ENCODE measurements at places on chromosomes 16 and 17. TPM values are rescaled to one million over a fixed set of nuclear protein-coding genes. Genes with fewer than 3 reads are reported as not detected.

Gene FAM171A2
- polyA plus RNA-seq: 4.2 TPM

Gene DNAI2
- polyA plus RNA-seq: not detected

Gene TBC1D3E
- polyA plus RNA-seq: not detected

Gene ASPHD1
- polyA plus RNA-seq: 21.6 TPM

Gene C17orf100
- polyA plus RNA-seq: 2.4 TPM

Gene OR1A1
- not detected for polyA plus RNA-seq

Gene OR4D1
- polyA plus RNA-seq: not detected

Gene KCNJ2
- polyA plus RNA-seq: 0.17 TPM

Gene QRICH2
- polyA plus RNA-seq: 1.0 TPM

Gene NME2
- 1,828 TPM for polyA plus RNA-seq

Gene C16orf86
- 0.21 TPM for polyA plus RNA-seq

Gene PNMT
- not detected for polyA plus RNA-seq

Gene PPP1R1B
- not detected for polyA plus RNA-seq

Gene RSKR
- 5.6 TPM for polyA plus RNA-seq

Gene KSR1
- polyA plus RNA-seq: 17.1 TPM

Gene TCF25
- polyA plus RNA-seq: 125 TPM

Gene ZP2
- not detected for polyA plus RNA-seq

Gene KRTAP4-9
- not detected for polyA plus RNA-seq

Gene CISD3
- 35.4 TPM for polyA plus RNA-seq

Gene TMC8
- 0.32 TPM for polyA plus RNA-seq

Gene CES5A
- not detected for polyA plus RNA-seq

Gene TEKT1
- polyA plus RNA-seq: not detected

Gene LRRC36
- 0.48 TPM for polyA plus RNA-seq

Gene TPSD1
- not detected for polyA plus RNA-seq

Gene TAF1C
- polyA plus RNA-seq: 32.8 TPM

Gene CRYBA1
- polyA plus RNA-seq: 0.12 TPM

Gene ZNF624
- 3.0 TPM for polyA plus RNA-seq

Gene KRTAP9-8
- polyA plus RNA-seq: not detected

Gene CSH1
- polyA plus RNA-seq: not detected

Gene CDH15
- polyA plus RNA-seq: 0.08 TPM

Gene MPP2
- polyA plus RNA-seq: 3.4 TPM

Gene C1QL1
- polyA plus RNA-seq: 8.5 TPM

Gene NOTUM
- 0.92 TPM for polyA plus RNA-seq

Gene WRAP53
- 34.0 TPM for polyA plus RNA-seq

Gene HBA1
- polyA plus RNA-seq: 1.3 TPM

Gene ABI3
- polyA plus RNA-seq: not detected

Gene CYTH1
- polyA plus RNA-seq: 46.2 TPM

Gene HOXB2
- 0.58 TPM for polyA plus RNA-seq

Gene TMEM94
- polyA plus RNA-seq: 50.0 TPM

Gene CUEDC1
- polyA plus RNA-seq: 103 TPM

All from A549 (cell line).